Dermis microvascular lymphatic vessel endothelial cell (primary cell): ENCODE measurements at places on chromosomes 1 and 21.

- DNase-seq = no peak
Observed at GRCh38 chr1:58919959-58920321, 136.1 kb upstream of the JUN start.

GRCh38 chr1:157056269-157056668 lies 10.7 kb upstream of the ARHGEF11 start:
- no peak for DNase-seq

DNA sequence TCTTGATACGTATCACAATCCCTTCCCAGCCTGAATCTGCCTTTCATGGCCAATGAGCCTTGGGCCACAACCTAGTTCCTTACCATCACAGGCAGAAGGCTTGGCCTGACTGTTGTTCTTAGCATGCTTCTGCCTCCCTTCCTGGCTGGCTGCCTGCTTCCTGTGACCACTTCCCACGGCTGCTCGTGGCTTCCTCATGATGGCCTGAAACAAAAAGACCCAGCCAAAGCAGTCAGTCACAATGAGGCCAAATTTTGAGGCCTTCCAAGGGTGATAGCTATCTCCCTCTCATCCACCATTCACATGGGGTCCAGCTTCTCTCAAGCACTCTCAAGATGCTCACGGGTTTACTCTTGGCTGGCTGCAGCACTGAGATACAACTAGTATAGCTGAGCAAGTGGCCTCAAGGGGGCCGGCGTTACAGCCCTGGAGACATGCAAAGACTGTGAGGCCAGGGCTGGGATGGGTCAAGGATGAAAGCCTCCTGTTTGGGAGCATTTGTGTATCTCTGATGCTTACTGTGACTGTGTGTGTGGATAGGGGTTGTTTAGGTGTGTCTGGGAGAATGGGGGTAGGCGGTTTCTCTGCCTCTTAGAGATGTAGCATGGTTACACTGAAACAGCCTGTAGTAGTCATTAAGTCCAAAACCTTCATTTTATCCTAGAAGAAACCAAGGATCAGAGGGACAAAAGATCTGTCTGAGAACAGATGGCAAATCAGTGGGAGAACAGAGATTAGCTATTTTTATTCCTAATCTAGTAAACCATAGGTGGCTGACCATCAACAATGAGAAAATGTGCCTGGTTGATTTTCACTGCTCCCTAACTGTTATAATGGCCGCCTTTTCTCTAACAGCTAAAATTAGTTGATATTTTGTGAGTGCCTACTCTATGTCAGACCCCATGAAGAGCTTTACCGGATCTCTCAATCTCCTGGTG lies 5.4 kb upstream of the TOE1 start:
- DNase-seq = peak; percentile 56

- DNase-seq = no peak
Observed at GRCh38 chr1:69567652-69568420, at the start of gene LRRC7. Gene LRRC7 (plus strand): TSS chr1:69567922. CDS start chr1:69568640, 718 bp downstream.

GRCh38 chr1:1212780-1213344 lies 1.1 kb downstream of the TNFRSF4 start:
- DNase-seq = peak; percentile 86

DNA sequence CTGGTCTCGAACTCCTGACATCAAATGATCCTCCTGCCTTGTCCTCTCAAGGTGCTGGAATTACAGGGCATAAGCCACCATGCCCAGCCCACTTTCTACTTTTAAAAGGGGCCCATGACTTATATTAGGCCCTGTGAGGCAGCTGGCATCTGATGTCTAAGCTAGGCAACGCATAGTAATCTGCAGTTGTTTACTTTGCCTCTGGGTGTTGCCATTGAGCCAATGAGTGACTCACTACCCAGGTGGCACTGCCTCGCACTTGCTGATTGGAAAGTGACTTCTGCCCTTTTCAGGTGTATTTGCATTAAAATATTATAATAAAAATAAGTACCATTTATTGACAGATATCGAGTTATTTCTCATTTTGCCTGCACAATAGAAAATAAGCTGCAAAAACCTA lies 84.9 kb downstream of the KIF14 start:
- DNase-seq = peak; percentile 11

DNA sequence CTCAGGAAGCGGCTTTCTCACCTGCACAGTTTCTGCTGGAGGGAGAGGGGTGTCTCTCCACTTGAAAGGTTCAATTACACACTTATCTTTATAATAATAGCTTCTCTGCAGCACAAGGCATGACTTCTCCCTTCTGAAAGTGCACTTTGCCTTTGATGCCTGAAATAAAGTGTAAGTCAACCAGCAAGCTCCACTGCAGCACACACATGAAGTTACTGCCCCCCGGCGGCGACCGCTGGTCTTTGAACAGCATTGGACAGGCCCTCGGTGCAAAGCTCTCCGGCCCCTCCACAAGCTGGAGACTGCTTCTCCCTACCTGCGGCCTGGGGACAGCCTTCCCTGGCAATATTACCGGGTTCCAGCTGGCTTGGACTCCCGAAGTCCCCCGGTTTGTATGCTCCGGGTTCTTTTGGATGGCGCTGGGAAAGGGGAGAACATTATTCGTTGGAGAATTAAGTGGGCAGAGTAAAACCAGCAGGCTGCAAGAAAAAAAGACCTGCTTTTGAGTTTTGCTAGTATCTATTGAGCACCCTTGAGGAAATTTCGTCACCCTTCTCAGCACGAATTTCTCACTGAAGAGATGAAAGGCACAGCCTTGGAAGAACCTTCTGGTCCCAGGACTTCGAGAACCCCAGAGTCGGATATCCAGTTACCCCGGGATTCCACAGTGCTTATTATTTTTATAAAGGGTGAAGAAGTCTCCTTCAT lies 11.8 kb downstream of the RCAN1 start:
- peak; percentile 79 for DNase-seq

GRCh38 chr1:32989160-32990050 lies 24.8 kb upstream of the RNF19B start:
- peak; percentile 93 for DNase-seq

DNA sequence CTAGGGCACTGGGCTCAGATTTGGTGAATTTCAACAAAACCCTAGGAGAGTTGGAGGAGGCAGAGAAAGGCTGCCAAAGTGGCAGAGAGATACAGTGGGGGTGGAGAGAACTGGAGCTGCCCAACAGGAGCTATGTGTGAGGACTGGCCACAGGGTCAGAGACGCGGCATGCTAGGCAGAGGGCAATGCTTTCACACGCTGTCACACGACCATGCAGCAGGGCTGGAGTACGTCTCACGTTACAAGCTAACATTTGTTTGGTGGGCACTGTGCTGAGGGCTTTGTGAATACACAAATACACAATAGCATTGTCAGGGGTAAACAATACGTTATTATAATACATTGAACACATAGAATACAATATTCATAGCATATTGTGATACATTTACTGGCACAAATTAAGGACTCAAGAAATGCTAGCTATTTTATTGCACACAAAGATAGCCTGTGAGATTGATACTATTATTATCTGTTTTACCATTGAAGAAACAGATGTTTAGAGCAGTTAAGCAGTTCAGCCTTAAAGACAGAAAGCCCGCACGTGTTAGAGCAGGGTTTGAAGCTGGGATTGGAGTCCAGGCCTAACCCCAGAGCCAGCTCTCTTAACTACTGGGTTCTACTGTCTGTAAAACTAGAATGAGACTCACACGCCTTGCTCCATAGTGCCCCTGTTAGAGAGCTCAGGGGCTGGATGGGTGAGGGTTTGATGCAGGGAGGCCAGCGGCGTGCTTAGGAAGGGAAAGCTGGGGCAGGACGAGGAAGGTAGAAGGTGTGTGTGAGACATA lies 4.5 kb downstream of the RAB7B start:
- DNase-seq = no peak

GRCh38 chr1:210715072-210715471 lies 386.4 kb downstream of the HHAT start:
- DNase-seq = no peak

GRCh38 chr1:186473047-186473446 lies 12.1 kb upstream of the PDC start:
- no peak for DNase-seq

GRCh38 chr1:2121101-2121691 lies 71.0 kb downstream of the PRKCZ start:
- no peak for DNase-seq

GRCh38 chr1:34924759-34925555 lies 4.5 kb downstream of the DLGAP3 start:
- DNase-seq = peak; percentile 65

DNA sequence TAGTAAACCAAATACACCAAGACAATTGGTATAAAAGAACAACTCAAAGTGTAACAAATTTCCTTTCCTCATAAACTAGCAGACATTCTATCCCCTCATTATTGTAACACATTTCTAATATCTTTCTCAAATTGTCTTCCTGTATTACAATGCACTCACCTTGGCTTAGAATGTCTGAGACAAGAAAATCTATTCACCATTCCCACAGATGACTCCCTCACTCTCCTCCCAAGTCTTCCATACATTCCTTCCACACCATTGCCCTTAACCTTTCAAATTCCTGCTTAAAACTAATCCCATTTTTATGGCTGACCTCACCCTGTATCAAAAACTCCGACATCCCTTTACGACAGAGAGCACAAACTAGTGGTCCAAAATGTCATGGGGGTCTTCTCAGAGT lies 56.0 kb downstream of the LTN1 start:
- no peak for DNase-seq

- DNase-seq = no peak
Observed at GRCh38 chr21:29718081-29718815, 221.5 kb downstream of the GRIK1 start.

GRCh38 chr1:78045926-78046778 lies at the start of gene GIPC2:
Gene GIPC2 (plus strand): TSS chr1:78045966. CDS start chr1:78046095, 129 bp downstream.
- peak; percentile 59 for DNase-seq

DNA sequence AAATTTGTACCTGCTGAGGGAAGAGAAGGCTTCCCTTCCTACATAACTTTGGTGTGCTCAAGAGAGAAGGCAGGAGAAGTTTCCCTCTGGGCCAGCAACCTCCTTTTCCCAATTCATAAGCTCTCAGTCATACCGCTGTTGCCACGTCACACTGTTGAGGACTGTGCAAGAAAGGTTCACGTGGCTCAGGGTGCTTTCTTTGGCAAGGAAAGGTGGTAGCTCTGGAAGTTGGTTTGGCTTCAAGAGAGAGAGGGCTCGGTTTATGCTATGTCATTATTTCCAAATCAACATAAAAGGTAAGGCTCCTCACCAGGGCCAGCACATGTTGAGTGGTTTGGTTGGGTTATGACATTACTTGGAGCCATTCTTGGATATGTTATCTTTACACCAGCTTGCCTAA lies 77.3 kb downstream of the TNFSF18 start:
- DNase-seq = no peak
